ENCODE measurements at places on chromosomes 11 and 22.

- no peak for DNase-seq
Observed at GRCh38 chr11:88337987-88338668, 592 bp upstream of the CTSC start.

DNA sequence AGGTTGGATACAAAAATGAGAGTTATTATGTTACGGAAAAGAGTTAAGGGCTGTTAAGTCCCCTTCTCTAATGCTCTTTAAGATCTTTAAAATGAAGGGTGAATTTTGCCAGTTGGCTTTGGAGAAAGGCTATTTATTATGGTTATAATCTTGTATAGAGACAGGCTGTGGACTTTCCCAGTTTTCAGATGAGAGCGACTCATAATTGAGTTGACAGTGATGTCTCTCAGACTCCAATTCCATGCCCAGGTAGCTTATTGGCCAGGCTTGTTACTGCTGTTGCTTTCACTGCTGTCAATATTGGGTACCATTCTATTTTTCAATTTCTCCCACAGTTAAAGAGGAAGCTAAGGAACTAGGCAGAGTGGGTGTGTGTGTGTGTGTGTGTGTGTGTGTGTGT, 13.1 kb downstream of the ENDOD1 start:
- DNase-seq = no peak

- DNase-seq = no peak
Observed at GRCh38 chr11:61539006-61539405, 30.5 kb downstream of the LRRC10B start.

GRCh38 chr11:77779935-77780334, 40.6 kb downstream of the RSF1 start:
- no peak for DNase-seq

DNA sequence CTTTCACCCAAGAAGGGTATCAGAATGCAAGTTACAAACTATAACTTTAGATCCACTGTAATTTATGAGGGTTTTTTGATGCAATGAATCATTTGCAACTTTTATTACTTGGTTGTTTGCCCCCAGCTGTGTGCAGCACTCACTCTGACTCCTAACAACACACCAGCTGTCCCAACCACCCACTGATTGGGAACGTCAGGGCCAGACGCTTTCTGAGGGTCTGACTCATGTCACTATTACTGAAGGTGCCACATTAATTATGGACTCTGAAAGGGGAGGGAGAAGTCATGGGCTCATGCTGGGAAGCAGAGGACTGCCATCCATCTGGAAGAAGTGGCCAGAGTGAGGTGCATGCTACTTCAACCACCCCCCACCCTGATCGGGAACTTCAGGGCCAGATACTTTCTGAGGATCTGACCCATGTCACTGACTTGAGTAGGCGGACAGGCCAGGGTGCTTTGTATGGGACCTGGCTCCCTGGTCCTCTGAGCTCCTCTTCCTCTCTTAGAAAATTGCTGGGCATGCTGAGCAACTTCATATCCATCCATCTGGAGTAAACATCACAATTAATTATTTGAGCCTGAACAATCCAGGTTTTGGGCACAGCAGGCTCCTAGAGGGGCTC, 44.9 kb upstream of the DRD2 start:
- peak; percentile 54 for DNase-seq

- no peak for DNase-seq
Observed at GRCh38 chr11:64178951-64179639, 6.9 kb upstream of the STIP1 start.

DNA sequence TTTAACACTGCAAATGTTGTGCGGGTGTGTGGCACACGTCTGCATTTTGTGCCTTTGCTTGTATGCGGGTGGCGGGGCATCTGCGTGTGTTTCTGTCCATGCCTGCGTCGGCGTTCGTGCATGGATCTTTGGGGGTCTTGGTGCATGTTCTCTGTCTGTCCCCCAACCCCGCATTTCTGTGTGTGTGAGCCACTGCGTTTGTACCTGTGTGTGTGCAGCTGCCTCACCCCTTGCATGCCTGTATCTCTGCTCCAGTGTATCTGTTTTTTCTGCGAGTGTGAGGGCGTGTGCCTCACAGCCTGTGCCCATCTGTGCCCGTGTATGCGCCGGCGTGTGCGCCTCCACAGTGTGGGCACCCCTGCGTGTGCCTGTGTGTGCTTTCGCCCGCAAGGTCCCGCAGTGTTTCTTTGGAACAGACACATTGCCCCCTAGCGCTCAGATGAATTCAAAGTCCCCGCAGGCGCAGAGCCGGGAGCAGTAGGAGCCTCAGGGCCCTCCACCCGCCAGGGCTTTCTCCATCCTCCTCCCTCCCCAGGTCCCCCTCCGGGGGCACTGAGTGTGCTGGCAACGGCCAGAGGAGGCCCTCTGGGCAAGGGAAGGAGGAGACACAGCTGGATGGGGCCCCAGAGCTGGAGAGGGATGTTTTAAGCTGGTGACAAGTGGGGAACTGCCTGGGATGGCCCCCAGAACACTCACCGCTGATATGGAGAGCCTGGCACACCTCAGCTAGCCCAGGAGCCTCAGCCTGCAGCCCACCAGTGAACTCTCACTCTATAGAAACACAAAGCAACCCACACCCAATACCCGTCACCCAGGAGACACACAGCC, 3.1 kb upstream of the MN1 start:
- peak; percentile 57 for DNase-seq

DNA sequence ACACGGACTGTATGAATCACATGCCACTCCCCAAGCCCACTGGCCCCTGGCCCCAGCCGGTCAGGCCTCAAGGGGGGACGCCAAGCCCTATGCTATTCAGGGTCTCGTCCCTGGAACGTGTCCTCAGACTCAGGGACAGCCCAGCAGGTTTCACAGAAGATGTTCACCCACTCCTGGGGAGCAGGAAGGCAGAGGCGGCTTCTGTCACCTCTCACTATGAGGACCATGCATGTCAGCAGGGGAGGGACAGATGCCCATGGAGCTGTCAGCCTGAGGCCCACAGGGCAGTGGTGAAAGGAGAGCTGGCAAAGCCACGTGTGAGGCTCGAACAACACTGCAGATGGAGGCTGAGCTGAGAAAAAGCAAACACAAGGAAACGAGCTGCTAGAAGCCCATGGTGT, 192.0 kb downstream of the SHANK2 start:
- no peak for DNase-seq

- DNase-seq = peak; percentile 47
Observed at GRCh38 chr22:19663821-19664355, 50.4 kb upstream of the SEPTIN5 start.
